ENCODE measurements at places on chromosomes 13 and 19.
A peak's percentile ranks its signal among the peaks of the same experiment; 100 is the strongest.

- DNase-seq, result no peak
These were observed 7.8 kb downstream of the MKNK2 start for GRCh38 chr19:2043251-2043641.

GRCh38 chr13:99404005-99404755 lies 97.0 kb upstream of the GPR183 start:
- no peak for DNase-seq

DNA sequence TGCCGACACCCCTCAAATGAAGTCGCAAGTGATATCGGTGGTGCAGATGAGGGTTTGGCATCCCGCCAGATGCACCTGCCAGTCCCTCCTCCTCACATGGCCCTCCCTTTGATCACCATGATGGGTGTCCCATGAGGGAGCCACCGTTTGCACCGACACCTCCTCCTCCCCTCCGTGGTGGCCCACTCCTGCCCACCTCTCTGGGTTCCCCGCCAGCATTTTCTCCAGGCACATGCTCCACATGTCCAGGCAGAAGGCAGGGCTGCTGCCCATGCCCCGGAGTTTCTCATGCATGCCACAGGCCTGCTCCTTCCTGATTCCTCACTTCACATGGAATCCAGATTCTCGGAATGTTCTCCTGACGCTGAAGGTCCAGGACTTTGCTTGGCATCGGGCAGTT lies 49.3 kb downstream of the COL4A2 start:
- DNase-seq, result no peak

DNA sequence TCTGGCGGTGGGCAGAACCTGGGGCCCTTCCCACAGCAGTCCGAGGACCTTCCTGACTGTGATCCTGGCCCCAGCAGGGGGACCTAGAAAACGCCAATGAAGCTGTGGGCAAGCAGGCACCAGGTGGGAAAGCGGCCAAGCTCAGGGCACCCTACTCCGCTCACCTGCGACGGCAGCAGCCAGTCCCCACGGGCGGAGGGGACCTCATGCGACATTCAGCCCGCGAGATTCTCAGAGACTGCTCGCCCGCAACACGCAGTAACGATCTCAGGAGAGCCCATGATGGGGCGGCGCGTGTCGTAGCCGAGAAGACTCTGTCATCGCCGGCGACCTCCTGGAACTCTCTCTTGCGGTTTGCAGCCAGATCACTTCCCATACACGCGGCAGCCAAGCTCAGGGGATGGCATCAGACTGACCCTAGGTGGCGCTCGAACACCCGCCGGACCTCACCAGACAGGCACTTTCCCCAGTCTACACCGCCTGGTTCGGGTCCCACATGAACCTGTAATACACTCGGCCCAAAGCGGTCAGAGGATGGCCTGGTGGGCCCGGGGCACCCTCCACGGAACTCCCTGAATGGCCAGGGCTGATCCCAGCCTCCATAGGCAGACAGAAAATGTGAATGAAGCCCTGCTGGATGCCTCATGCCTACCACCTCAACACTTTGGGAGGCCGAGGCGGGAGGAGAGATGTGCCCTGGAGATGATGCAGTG lies 26.5 kb downstream of the MAN2B1 start:
- peak; percentile 74 for DNase-seq

DNA sequence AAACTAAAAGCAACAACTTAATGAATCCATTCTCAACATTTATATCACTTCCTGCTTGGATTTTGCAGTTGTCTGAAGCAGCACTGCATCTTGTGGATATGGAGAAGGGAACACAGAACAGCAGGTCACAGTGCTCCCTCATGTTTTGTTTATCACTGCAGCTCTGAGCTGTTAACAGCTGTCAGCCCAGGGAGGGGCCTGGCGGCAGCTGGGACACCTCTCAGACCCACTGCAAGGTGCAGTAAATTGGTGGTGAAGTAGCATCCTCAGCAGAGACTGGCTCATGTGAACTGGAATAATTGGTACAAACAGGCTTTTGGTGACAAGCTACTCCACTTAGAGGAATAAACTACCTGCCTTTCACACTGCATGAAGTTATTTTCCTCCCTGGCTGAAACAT lies 170.4 kb downstream of the LIG4 start:
- peak; percentile 4 for DNase-seq

DNA sequence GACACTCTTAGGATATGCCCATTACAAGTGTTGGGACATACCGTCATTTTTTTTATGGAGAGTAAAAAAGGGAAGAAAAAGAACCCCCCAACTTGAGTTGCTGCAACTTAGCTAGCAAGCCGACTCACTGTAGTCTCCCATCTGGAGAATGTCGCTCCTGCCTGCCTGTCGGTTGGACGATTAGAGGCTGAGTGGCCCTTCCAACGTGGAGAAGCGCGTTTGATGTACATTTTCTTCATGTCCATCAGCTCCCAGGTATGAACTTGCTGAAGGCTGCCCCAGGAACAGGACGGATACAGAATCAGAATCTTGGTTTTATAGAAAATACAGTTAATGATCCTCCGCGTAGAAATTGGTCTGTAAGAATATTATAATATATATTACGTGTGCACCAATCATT lies 189.0 kb upstream of the SOX1 start:
- no peak for DNase-seq
